A549 treated with Mapracorat at 1 μM for 4 hours (cell line): ENCODE measurements at places on chromosomes 7 and 10. TPM values are rescaled to one million over a fixed set of nuclear protein-coding genes. Genes with fewer than 3 reads are reported as not detected.

UBE2H gene
- total RNA-seq: 44.4 to 54.0 TPM (median 50.2 TPM) in 5 replicates

ZSCAN25 gene
- total RNA-seq: 7.3 to 10.2 TPM (median 8.9 TPM) in 5 replicates

IRF5 gene
- 13.4 to 16.7 TPM (median 14.9 TPM) in 5 replicates for total RNA-seq

MCM10 gene
- 21.2 to 25.5 TPM (median 23.0 TPM) in 5 replicates for total RNA-seq

RNF32 gene
- 1.1 to 2.1 TPM (median 1.9 TPM) in 5 replicates for total RNA-seq

SYPL1 gene
- 80.4 to 90.4 TPM (median 83.9 TPM) in 5 replicates for total RNA-seq

INA gene
- 18.3 to 27.6 TPM (median 21.0 TPM) in 5 replicates for total RNA-seq

MUC12 gene
- total RNA-seq: 12.5 to 22.8 TPM (median 18.6 TPM) in 5 replicates

CRHR2 gene
- total RNA-seq: 0.05 to 0.08 TPM (median 0.05 TPM) in 4 of 5 replicates, not detected in the other

STRIP2 gene
- 5.6 to 7.4 TPM (median 6.5 TPM) in 5 replicates for total RNA-seq

FAM13C gene
- 0.08 to 0.39 TPM (median 0.24 TPM) in 4 of 5 replicates, not detected in the other for total RNA-seq

CHN2 gene
- total RNA-seq: 0.05 to 0.35 TPM (median 0.27 TPM) in 4 of 5 replicates, not detected in the other

LAMB1 gene
- total RNA-seq: 99.7 to 137 TPM (median 108 TPM) in 5 replicates

C1QL3 gene
- not detected in 5 replicates for total RNA-seq

ZC3HAV1L gene
- total RNA-seq: 3.9 to 8.3 TPM (median 6.4 TPM) in 5 replicates

KMT2E gene
- total RNA-seq: 12.9 to 21.4 TPM (median 16.6 TPM) in 5 replicates

TAF6 gene
- 56.8 to 66.8 TPM (median 63.6 TPM) in 5 replicates for total RNA-seq

DEPP1 gene
- total RNA-seq: 1.6 to 2.5 TPM (median 2.0 TPM) in 5 replicates

MMD2 gene
- not detected in 5 replicates for total RNA-seq

ANKRD2 gene
- total RNA-seq: 4.7 to 7.9 TPM (median 6.3 TPM) in 5 replicates

UPP1 gene
- 58.2 to 97.8 TPM (median 77.8 TPM) in 5 replicates for total RNA-seq

OGDHL gene
- total RNA-seq: 0.16 to 0.46 TPM (median 0.25 TPM) in 5 replicates

ORAI2 gene
- total RNA-seq: 22.7 to 40.0 TPM (median 33.5 TPM) in 5 replicates

ATG9B gene
- total RNA-seq: 0.39 to 0.66 TPM (median 0.65 TPM) in 5 replicates

STOX1 gene
- total RNA-seq: 0.33 to 0.86 TPM (median 0.60 TPM) in 5 replicates

AGMO gene
- total RNA-seq: 0.56 to 1.2 TPM (median 1.1 TPM) in 5 replicates

C10orf62 gene
- not detected in 5 replicates for total RNA-seq

MDFIC gene
- 16.7 to 25.0 TPM (median 22.4 TPM) in 5 replicates for total RNA-seq

CCDC172 gene
- total RNA-seq: not detected in 5 replicates

SFRP4 gene
- total RNA-seq: 3.2 to 5.3 TPM (median 3.7 TPM) in 5 replicates

GPR26 gene
- total RNA-seq: not detected in 5 replicates

TMEM176A gene
- not detected in 5 replicates for total RNA-seq

SMC3 gene
- 39.6 to 61.1 TPM (median 43.6 TPM) in 5 replicates for total RNA-seq

CYP2C18 gene
- 0.07 to 0.11 TPM in 2 of 5 replicates, not detected in the others for total RNA-seq

SAP25 gene
- 0.34 to 0.60 TPM (median 0.53 TPM) in 4 of 5 replicates, not detected in the other for total RNA-seq

GTF2IRD2 gene
- 3.8 to 9.1 TPM (median 5.7 TPM) in 5 replicates for total RNA-seq

ASB10 gene
- total RNA-seq: not detected in 5 replicates

MAGI2 gene
- 0.32 to 0.65 TPM (median 0.48 TPM) in 5 replicates for total RNA-seq

ECHS1 gene
- total RNA-seq: 126 to 155 TPM (median 146 TPM) in 5 replicates

LIPF gene
- not detected in 5 replicates for total RNA-seq

GNAT3 gene
- total RNA-seq: not detected in 5 replicates

AHCYL2 gene
- total RNA-seq: 5.0 to 6.3 TPM (median 5.9 TPM) in 5 replicates

PON1 gene
- total RNA-seq: 0.75 to 1.6 TPM (median 1.0 TPM) in 5 replicates

CCM2 gene
- 41.1 to 50.3 TPM (median 48.7 TPM) in 5 replicates for total RNA-seq

SPDYE18 gene
- total RNA-seq: 0.17 to 0.28 TPM (median 0.19 TPM) in 3 of 5 replicates, not detected in the others

OPN4 gene
- not detected in 5 replicates for total RNA-seq

RELN gene
- total RNA-seq: 0.01 TPM in 2 of 5 replicates, not detected in the others

TUBAL3 gene
- 0.26 to 0.49 TPM (median 0.30 TPM) in 4 of 5 replicates, not detected in the other for total RNA-seq

TRA2A gene
- total RNA-seq: 67.5 to 76.6 TPM (median 75.0 TPM) in 5 replicates

ANKRD61 gene
- 0.28 to 1.2 TPM (median 0.51 TPM) in 5 replicates for total RNA-seq

TAS2R39 gene
- not detected in 5 replicates for total RNA-seq

NXPH1 gene
- not detected in 5 replicates for total RNA-seq

CPN1 gene
- 0.15 to 0.45 TPM (median 0.35 TPM) in 5 replicates for total RNA-seq

TDRD1 gene
- not detected in 5 replicates for total RNA-seq

SORBS1 gene
- total RNA-seq: 0.35 to 0.62 TPM (median 0.47 TPM) in 5 replicates

FAM131B gene
- total RNA-seq: 0.27 to 0.49 TPM (median 0.43 TPM) in 5 replicates

PRSS2 gene
- total RNA-seq: not detected in 5 replicates
